Left lung (tissue), 14 donors: ENCODE measurements at places on chromosomes 7 and 10. TPM values are rescaled to one million over a fixed set of nuclear protein-coding genes. Genes with fewer than 3 reads are reported as not detected.

Gene ABCB1
- 7.0 TPM for total RNA-seq

Gene ATP5MK
- 257 TPM for total RNA-seq

Gene AGAP5
- 10.0 TPM for total RNA-seq

Gene FEZF1
- not detected for total RNA-seq

Gene SCIN
- total RNA-seq: 13.5 TPM

Gene CPED1
- total RNA-seq: 14.1 TPM

Gene LRRC27
- 11.7 TPM for total RNA-seq

Gene WNT8B
- 0.13 TPM for total RNA-seq

Gene ZNF487
- total RNA-seq: 4.4 TPM

Gene FZD8
- total RNA-seq: 16.4 TPM

Gene CNTNAP2
- total RNA-seq: 0.94 TPM

Gene KBTBD2
- total RNA-seq: 36.8 TPM

Gene TFAM
- 27.6 TPM for total RNA-seq

Gene MBL2
- not detected for total RNA-seq

Gene PALD1
- 10.8 TPM for total RNA-seq

Gene POMZP3
- total RNA-seq: 17.5 TPM

Gene AP5Z1
- total RNA-seq: 49.5 TPM

Gene PLEKHA8
- 13.2 TPM for total RNA-seq

Gene PTPRN2
- 4.0 TPM for total RNA-seq

Gene TMEM236
- total RNA-seq: 2.8 TPM

Gene BMPER
- total RNA-seq: 7.7 TPM

Gene ACSM6
- total RNA-seq: not detected

Gene CLRN3
- not detected for total RNA-seq

Gene PDE1C
- total RNA-seq: 5.5 TPM

Gene CCL26
- total RNA-seq: 0.58 TPM

Gene STEAP4
- total RNA-seq: 149 TPM

Gene IL15RA
- 46.2 TPM for total RNA-seq

Gene MNX1
- total RNA-seq: not detected

Gene C7orf33
- total RNA-seq: not detected

Gene C7orf57
- 1.6 TPM for total RNA-seq

Gene CALHM2
- total RNA-seq: 60.2 TPM

Gene UTF1
- not detected for total RNA-seq

Gene EN2
- not detected for total RNA-seq

Gene GCK
- total RNA-seq: 0.34 TPM

Gene FAM180A
- total RNA-seq: 2.7 TPM

Gene GTF2IRD2
- 14.2 TPM for total RNA-seq

Gene PIK3CG
- 6.2 TPM for total RNA-seq

Gene CUBN
- total RNA-seq: 2.2 TPM

Gene NXPH1
- not detected for total RNA-seq

Gene FRAT1
- total RNA-seq: 10.8 TPM

Gene UPK3BL2
- total RNA-seq: 22.0 TPM

Gene KCNIP2
- 2.2 TPM for total RNA-seq

Gene TAS2R41
- total RNA-seq: not detected

Gene TMEM196
- total RNA-seq: not detected

Gene VPS37D
- 2.0 TPM for total RNA-seq

Gene LRIT1
- not detected for total RNA-seq

Gene SEC24C
- 88.1 TPM for total RNA-seq

Gene PNLIP
- total RNA-seq: not detected
